ENCODE measurements at places on chromosomes 13 and 19. TPM values are rescaled to one million over a fixed set of nuclear protein-coding genes. Genes with fewer than 3 reads are reported as not detected.

The IL11 gene
- total RNA-seq: 1.3 TPM

The TMC4 gene
- total RNA-seq: 23.2 TPM

The TNFSF9 gene
- 4.6 TPM for total RNA-seq

The SULT2A1 gene
- not detected for total RNA-seq

The RAD23A gene
- 120 TPM for total RNA-seq

The FZR1 gene
- 25.5 TPM for total RNA-seq

The SYNE4 gene
- total RNA-seq: 3.6 TPM

The ZNF222 gene
- total RNA-seq: 8.2 TPM

The OR10H2 gene
- total RNA-seq: not detected

The COX7A1 gene
- 1.6 TPM for total RNA-seq

The CD70 gene
- not detected for total RNA-seq

The SCEL gene
- 185 TPM for total RNA-seq

The ZNF112 gene
- total RNA-seq: 7.2 TPM

The CEACAM4 gene
- not detected for total RNA-seq

The SELENOV gene
- not detected for total RNA-seq

Data from bronchial epithelial cell (primary cell).